ENCODE measurements at places on chromosomes 3 and 15. TPM values are rescaled to one million over a fixed set of nuclear protein-coding genes. Genes with fewer than 3 reads are reported as not detected.

GRCh38 chr3:117563063-117563462 is 853.5 kb downstream of the TUSC7 start:
- no peak overlapping the region for H3K4me3 ChIP-seq
- H3K36me3 ChIP-seq: no peaks in the 10 kb centered on the region
- H3K4me1 ChIP-seq: no peaks in the 10 kb centered on the region
- no peaks in the 10 kb centered on the region for H3K27me3 ChIP-seq
- no peak for DNase-seq
- H3K27ac ChIP-seq: no peak overlapping the region

DNA sequence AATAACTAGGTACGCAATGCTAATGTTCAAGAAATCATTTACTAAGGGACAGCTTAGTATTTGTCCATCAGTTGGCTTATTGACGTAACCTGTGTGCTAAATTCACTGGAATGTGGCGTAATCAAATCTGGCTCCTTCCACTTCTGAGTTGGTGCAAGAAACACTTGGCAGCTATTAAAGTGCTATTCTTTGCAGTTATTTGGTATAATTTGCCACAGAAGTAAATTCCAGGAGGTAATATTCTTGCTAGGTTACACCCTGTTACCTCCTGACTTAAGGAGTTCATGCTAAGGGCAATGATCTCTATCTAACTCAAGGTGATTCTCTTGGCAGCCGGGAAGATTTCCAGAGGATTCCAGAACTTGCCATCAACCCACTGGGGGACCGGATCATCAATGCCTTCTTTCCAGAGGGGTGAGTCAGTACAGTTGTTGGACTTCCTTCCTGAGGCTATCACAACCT is 25.5 kb downstream of the CHP1 start:
- H3K4me3 ChIP-seq: no peak overlapping the region
- H3K27me3 ChIP-seq: no peaks in the 10 kb centered on the region
- DNase-seq: no peak
- no peaks in the 10 kb centered on the region for H3K4me1 ChIP-seq
- peaks cover 6% of the 10 kb centered on the region for H3K36me3 ChIP-seq

PIF1 gene
- 109 TPM for polyA plus RNA-seq

- no peak for DNase-seq
- H3K27me3 ChIP-seq: no peaks in the 10 kb centered on the region
- H3K4me3 ChIP-seq: no peak overlapping the region
- no peaks in the 10 kb centered on the region for H3K4me1 ChIP-seq
- H3K36me3 ChIP-seq: peaks cover 2% of the 10 kb centered on the region
- no peak overlapping the region for H3K27ac ChIP-seq
Observed at GRCh38 chr3:185042312-185043050, 110.4 kb downstream of the C3orf70 start.

DNA sequence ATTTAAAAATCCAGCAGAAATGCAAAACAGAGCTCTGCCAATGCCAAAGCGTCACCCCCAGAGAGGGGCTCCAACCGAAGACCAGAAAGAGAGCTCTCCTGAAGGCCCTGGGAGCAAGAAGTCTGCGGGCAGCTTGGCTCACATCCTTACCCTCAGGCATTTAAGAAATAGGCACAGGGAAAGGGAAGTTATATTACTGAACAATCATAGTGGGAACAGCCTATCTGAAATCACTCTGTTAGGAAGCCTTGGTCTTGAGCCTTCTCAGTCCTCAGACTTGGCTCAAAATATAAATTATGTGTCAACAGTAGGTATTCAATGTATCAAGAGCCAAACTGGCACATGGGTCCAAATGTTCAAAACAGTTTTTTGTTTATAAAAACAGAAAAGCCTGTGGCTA is 10.3 kb upstream of the PPARG start:
- no peak overlapping the region for H3K4me3 ChIP-seq
- no peaks in the 10 kb centered on the region for H3K27me3 ChIP-seq
- H3K36me3 ChIP-seq: no peaks in the 10 kb centered on the region
- H3K27ac ChIP-seq: no peak overlapping the region

MME gene
- polyA plus RNA-seq: 5.0 TPM

DNA sequence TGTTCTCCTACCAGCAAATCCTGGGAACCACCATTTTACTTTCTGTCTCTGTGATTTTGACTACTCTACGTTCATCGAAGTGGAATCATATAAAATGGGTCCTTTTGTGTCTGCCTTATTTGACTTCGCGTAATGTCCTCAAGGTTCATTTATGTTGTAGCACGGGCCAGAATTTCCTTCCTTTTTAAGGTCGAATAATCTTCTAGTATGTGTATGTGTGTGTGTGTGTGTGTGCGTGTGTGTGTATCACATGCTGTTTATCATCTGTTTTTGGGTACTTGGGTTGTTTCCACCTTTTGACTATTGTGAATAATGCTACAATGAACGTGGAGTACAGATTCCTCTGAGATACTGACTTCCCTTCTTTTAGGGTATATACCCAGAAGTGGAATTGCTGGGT is 35.3 kb downstream of the STARD5 start:
- no peak for DNase-seq
- H3K36me3 ChIP-seq: no peaks in the 10 kb centered on the region
- no peak overlapping the region for H3K27ac ChIP-seq

DAPK2 gene
- 1.8 TPM for polyA plus RNA-seq

PLXND1 gene
- 21.7 TPM for polyA plus RNA-seq

GRCh38 chr3:181565416-181565815 is 146.3 kb upstream of the SOX2 start:
- H3K4me1 ChIP-seq: peaks cover 4% of the 10 kb centered on the region
- H3K27ac ChIP-seq: no peak overlapping the region
- H3K36me3 ChIP-seq: no peaks in the 10 kb centered on the region
- H3K4me3 ChIP-seq: no peak overlapping the region
- DNase-seq: no peak

- H3K4me3 ChIP-seq: peak overlapping the region; percentile 30
- H3K27ac ChIP-seq: no peak overlapping the region
- H3K36me3 ChIP-seq: peaks cover 6% of the 10 kb centered on the region
- H3K27me3 ChIP-seq: no peaks in the 10 kb centered on the region
- no peak for DNase-seq
- H3K4me1 ChIP-seq: peaks cover 1% of the 10 kb centered on the region
Observed at GRCh38 chr3:122468896-122469533, 45.7 kb downstream of the KPNA1 start.

- DNase-seq: no peak
- H3K27me3 ChIP-seq: no peaks in the 10 kb centered on the region
Observed at GRCh38 chr15:47289656-47290055, 427.6 kb upstream of the SEMA6D start.

GRCh38 chr15:65653801-65654521 is 32.2 kb downstream of the SLC24A1 start:
- no peak for DNase-seq
- H3K27ac ChIP-seq: no peak overlapping the region
- no peak overlapping the region for H3K4me3 ChIP-seq
- no peaks in the 10 kb centered on the region for H3K36me3 ChIP-seq
- no peaks in the 10 kb centered on the region for H3K4me1 ChIP-seq

GRCh38 chr3:122488262-122488973 is 26.3 kb downstream of the KPNA1 start:
- H3K4me1 ChIP-seq: no peaks in the 10 kb centered on the region
- no peak for DNase-seq
- H3K27me3 ChIP-seq: no peaks in the 10 kb centered on the region
- no peak overlapping the region for H3K4me3 ChIP-seq
- H3K27ac ChIP-seq: no peak overlapping the region

DNA sequence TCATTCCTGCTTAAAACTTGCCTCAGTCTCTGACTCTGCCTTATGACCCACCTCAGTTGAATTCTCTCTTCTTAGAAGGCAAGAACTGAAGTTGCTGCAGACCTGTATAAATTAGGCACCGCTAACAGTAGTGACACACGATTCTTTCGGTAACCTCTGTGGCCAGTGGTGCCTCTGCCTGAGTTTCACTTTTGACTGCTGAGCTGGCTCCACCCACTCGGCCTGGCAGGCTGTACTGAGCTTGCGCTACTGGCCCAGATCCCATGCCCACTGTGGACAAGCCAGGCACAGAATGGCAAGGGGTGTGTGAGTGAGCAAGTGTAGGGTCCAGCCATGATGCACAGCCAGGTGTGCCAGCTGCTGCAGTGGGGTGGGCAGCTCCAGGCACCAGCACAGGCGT is 19.1 kb upstream of the EIF1B start:
- no peak overlapping the region for H3K27ac ChIP-seq
- H3K4me3 ChIP-seq: no peak overlapping the region
- no peaks in the 10 kb centered on the region for H3K27me3 ChIP-seq
- H3K36me3 ChIP-seq: no peaks in the 10 kb centered on the region

TSEN2 gene
- polyA plus RNA-seq: 16.1 TPM

DNA sequence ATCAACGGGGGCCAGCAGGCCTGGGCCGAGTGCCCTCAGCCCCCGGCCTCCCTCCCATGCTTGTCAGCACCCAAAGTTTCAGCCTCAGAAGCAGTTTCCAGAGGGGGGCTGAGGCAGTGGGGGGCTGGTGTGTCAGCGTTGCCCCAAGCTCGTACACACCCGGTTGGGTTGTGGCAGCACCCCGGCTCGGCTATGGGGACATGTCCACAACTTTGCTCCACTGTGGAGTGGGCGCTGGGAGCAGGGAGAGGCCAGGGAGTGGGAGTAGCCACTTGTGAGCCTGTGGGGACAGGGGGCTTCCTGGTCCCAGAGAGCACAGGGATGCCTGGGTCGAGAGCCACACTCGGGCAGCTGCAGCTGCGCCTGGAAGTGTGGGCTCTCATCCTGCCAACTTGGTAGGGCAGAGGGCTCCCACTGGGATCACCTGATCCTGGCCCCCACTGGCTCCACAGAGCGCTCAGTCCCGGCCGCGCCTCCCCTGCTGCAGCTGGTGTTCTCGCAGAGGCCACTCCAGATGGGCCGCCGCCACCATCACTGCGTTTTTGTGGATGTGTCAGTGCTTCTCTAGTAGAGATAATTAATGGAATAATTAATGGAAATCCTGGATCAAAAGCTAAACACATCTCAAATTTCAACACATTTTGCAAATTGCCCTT is 75.1 kb downstream of the NR1D2 start:
- H3K27ac ChIP-seq: no peak overlapping the region
- H3K4me3 ChIP-seq: no peak overlapping the region
- H3K27me3 ChIP-seq: no peaks in the 10 kb centered on the region
- DNase-seq: no peak
- no peaks in the 10 kb centered on the region for H3K4me1 ChIP-seq

Data from H1 (cell line).